ENCODE measurements at places on chromosomes 2 and 18.

GRCh38 chr2:85111819-85112281 lies 21.3 kb upstream of the TCF7L1 start:
- H3K4me3 ChIP-seq, result no peak overlapping the region
- DNase-seq, result no peak
- H3K4me1 ChIP-seq, result no peaks in the 10 kb centered on the region
- no peak overlapping the region for H3K27ac ChIP-seq
- no peaks in the 10 kb centered on the region for H3K27me3 ChIP-seq
- H3K36me3 ChIP-seq, result no peaks in the 10 kb centered on the region

DNA sequence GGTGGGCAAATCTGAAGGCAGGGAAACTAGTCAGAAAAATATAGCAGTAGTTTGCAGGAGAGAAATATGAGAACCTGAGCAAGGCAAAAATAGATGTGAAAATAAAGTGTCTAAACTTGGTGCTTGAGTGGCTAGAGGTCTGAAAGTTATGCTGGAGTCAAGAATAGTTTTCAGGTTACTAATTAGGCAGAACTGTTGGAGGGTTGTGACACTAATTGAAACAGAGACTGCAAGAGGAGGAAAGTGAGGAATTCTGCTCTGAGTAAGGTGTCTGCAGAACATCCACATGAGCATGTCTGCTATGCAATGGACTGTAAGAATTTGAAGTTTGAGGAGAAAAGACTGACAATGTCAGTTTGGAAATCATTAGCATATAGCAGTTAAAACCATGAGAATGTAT lies 444.0 kb upstream of the LRRTM1 start:
- H3K4me1 ChIP-seq, result no peaks in the 10 kb centered on the region
- no peaks in the 10 kb centered on the region for H3K27me3 ChIP-seq

DNA sequence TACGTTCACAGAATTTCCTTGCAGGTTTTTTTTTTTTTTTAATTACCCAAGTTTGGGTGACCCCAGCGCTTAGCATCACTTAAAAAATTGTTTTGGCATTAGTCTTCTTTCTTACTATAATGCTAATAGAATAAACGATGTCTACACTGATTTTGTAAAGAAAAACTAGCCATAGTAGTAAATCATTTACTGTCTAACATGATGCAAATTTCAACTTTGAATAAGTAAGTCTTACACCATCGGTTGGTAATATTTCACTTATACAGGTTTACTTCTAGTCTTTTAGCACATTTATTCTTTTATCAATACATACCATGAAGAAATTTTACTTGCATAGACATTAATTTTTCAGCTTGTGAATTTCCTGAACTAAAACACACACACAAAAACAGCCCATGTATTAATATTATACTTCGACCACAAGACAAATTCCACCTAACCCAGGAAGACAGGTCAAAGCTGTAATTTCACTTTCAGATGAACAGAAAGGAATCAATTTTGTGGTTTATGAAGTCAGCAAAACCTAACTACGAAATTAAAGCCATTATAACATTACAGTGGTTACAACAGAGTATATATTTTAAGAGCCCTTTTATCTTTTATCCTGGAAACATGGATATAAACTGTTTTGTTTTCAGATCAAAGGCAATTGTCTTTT lies 1.9 kb downstream of the YES1 start:
- no peaks in the 10 kb centered on the region for H3K27me3 ChIP-seq
- peaks cover 60% of the 10 kb centered on the region for H3K4me1 ChIP-seq
- no peaks in the 10 kb centered on the region for H3K36me3 ChIP-seq
- H3K4me3 ChIP-seq, result peak overlapping the region; percentile 91
- DNase-seq, result no peak
- no peak overlapping the region for H3K27ac ChIP-seq

DNA sequence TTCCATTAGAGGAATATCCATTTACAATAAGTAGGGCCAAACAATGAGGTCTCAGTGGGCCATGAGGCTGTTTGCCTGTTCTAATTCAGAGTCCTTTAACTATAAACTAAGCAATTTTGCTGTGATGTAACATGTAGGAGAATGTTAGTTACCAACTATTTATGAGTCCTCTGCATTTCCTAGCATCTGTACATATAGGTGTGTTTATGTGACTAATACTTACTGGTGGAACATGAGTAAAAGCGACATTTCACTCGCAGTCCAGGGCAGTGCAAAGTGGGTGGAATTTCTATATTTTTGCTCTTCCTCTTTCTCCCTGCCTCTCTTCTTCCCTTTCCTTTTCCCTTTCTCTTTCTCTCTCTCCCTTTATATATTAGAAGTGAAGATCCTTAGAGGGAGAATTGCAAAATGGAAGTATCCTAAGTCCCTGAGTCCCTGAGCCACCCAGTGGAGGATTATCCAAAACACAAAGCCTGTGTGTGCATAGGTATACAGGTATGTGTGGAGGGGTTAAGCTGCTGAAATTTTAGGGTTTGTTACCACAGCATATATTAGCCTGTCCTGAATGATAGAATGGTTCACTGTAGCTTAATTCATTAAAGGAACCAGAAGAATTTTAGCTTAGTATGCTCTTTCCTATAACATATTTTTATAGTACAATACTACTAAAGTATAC lies 487.0 kb upstream of the FANCL start:
- H3K4me3 ChIP-seq, result no peak overlapping the region
- no peak for DNase-seq
- H3K4me1 ChIP-seq, result no peaks in the 10 kb centered on the region
- H3K27me3 ChIP-seq, result no peaks in the 10 kb centered on the region
- H3K36me3 ChIP-seq, result no peaks in the 10 kb centered on the region

DNA sequence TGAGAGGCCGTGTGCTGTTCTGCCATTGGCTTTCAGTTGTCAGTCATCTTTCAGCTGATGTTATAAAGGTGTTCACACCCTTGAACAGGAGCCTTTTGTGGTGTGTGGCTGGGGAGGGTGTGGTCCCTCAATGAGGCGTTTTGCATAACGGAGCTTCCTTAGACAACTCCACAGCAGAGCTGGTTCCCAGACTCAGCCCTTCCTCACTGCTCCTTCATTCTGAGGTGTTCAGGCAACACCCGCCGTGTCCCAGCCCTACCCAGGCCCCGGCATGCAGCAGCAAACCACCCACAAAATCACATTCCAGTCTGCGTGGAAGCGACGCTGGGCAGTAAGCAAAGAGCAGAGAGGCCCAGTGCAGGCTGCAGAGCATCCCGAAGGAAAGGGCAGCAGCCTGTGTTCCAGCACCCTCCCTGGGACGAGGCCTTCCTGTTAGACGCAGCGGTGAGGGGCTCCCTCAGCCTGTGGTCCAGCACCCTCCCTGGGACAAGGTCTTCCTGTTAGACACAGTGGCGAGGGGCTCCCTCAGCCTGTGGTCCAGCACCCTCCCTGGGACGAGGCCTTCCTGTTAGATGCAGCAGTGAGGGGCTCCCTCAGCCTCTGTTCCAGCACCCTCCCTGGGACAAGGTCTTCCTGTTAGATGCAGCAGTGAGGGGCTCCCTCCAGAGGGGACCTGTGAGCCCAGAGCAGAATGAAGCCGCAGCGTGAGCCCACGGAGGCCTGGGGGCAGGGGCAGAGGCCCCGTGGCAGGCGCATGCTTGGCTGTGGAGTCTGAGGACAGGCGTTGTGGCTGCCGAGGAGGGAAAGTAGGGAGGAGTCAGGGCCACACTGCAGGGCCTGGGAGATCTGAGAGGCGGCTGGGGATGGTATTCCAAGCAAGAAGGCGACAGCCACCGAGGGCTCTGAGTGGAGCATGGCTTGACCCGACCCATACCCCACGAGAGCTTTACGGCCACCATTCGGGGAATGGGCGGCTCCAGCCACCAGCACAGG lies 201.8 kb upstream of the HDAC4 start:
- peak; percentile 39 for DNase-seq
- H3K4me3 ChIP-seq, result no peak overlapping the region
- no peaks in the 10 kb centered on the region for H3K27me3 ChIP-seq
- peaks cover 10% of the 10 kb centered on the region for H3K4me1 ChIP-seq

DNA sequence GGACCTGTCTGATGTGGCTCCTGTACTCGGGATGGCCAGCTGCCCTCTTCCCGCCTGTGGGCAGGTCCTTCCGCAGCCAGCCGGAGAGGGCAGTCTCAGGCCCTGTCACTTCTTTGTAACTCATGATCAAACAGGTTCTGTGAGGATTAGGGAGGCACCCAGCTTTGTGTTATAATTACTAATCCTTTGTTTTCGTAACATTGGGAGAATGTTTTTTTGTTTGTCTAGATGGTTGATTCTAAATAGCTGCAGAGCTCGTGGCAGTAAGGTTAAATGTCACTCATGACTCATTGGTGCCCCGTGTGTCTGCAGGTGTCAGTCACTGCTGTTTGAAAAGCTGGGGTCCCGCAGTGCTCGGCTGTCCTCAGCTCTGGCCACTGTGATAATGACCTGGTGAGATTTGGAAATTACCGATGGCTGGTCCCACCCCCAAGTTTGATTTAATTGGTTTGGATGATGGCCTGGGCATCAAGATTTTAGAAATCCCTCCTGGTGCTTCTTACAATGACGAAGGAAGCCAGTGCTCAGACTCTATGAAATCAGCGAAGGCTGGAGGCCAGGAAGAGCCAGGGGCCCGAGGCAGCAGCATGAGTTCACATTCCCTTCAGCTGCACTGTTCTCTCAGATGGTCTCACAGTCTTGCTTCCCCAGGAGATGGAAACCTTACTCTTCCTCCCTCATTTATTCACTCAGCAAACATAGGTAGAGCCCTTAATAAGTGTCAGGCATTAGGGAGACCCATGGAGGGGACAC lies 172.8 kb downstream of the VAPA start:
- no peak overlapping the region for H3K27ac ChIP-seq
- DNase-seq, result no peak
- no peaks in the 10 kb centered on the region for H3K27me3 ChIP-seq
- no peaks in the 10 kb centered on the region for H3K4me1 ChIP-seq
- no peak overlapping the region for H3K4me3 ChIP-seq
- no peaks in the 10 kb centered on the region for H3K36me3 ChIP-seq

DNA sequence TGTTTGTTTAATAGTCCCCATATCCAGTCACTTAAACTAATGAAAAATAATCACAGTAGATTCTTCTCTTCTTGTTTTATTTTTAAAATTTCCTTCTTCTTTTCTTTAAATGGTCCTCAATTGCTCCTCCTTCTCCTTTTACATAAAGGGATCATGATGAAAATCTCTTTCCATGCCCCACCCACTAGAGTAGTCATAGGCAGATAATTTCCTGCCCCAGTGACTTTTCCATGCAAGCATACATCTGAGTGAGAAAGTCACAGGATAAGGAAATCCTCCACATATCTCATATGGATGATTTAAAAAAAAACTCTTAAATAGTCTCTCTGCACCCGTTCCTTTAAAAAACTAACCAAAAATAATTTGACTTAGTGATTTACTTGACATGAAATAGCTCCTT lies 552.3 kb upstream of the SETBP1 start:
- H3K27ac ChIP-seq, result no peak overlapping the region
- no peaks in the 10 kb centered on the region for H3K27me3 ChIP-seq
- no peak overlapping the region for H3K4me3 ChIP-seq
- DNase-seq, result no peak
- no peaks in the 10 kb centered on the region for H3K4me1 ChIP-seq
- no peaks in the 10 kb centered on the region for H3K36me3 ChIP-seq

GRCh38 chr2:191950132-191950874 lies 103.4 kb upstream of the CAVIN2 start:
- H3K27me3 ChIP-seq, result no peaks in the 10 kb centered on the region
- H3K4me1 ChIP-seq, result no peaks in the 10 kb centered on the region
- no peaks in the 10 kb centered on the region for H3K36me3 ChIP-seq

DNA sequence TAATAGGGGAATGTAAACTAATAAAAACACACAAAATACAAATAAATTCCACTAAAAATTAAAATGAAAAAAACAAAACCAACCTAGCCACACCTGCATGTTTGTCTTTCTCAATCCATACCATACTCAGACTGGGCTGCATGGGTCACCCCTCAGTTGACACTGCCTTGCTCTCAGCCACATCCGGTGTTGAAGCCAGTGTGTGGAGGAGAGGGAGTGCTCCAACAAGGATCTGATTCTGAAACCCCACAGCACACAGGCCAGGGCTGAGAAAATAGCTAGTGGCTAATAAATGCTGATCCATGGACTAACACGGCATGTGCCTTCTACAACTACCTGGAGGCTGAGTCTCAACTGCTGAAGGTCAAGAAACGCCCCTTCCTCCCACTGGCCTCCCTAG lies 13.7 kb downstream of the RND3 start:
- no peak overlapping the region for H3K4me3 ChIP-seq
- H3K27ac ChIP-seq, result no peak overlapping the region
- peaks cover 30% of the 10 kb centered on the region for H3K36me3 ChIP-seq

GRCh38 chr18:8279346-8279745 lies 329.9 kb upstream of the RAB12 start:
- H3K27me3 ChIP-seq, result no peaks in the 10 kb centered on the region
- no peak overlapping the region for H3K27ac ChIP-seq
- H3K4me1 ChIP-seq, result no peaks in the 10 kb centered on the region
- no peak for DNase-seq

- H3K27ac ChIP-seq, result no peak overlapping the region
- H3K4me3 ChIP-seq, result no peak overlapping the region
- no peaks in the 10 kb centered on the region for H3K27me3 ChIP-seq
- H3K4me1 ChIP-seq, result no peaks in the 10 kb centered on the region
- peaks cover 52% of the 10 kb centered on the region for H3K36me3 ChIP-seq
These were observed 16.2 kb downstream of the SS18 start for GRCh38 chr18:26074246-26074645.

DNA sequence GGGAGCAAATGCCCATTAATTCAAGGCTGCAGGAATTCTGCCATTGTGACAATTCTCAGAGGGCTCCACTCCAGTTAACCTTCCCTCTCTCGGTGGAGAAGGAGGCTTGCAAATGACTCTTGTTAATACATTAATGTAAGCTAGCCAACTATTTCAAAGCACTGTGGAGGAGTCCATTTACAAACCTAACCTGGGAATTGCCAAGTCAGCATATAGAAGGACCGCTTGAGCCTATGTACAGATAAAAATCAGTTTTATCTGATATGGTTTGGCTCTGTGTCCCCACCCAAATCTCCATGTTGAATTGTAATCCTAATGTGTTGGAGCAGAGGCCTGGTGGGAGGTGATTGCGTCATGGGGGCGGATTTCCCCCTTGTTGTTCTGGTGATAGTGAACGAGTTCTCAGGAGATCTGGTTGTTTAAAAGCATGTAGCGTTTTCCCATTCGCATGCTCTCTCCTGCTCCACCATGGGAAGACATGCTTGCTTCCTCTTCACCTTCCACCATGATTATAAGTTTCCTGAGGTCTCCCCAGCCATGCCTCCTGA lies 366.7 kb downstream of the LRATD1 start:
- no peaks in the 10 kb centered on the region for H3K27me3 ChIP-seq
- H3K36me3 ChIP-seq, result no peaks in the 10 kb centered on the region
- no peak overlapping the region for H3K27ac ChIP-seq
- no peaks in the 10 kb centered on the region for H3K4me1 ChIP-seq
- no peak overlapping the region for H3K4me3 ChIP-seq
- DNase-seq, result no peak

- H3K27me3 ChIP-seq, result no peaks in the 10 kb centered on the region
- DNase-seq, result no peak
- H3K27ac ChIP-seq, result no peak overlapping the region
- H3K4me1 ChIP-seq, result no peaks in the 10 kb centered on the region
These were observed 11.8 kb downstream of the C2orf69 start for GRCh38 chr2:199922856-199923255.
